ENCODE measurements at places on chromosomes 5 and 9. TPM values are rescaled to one million over a fixed set of nuclear protein-coding genes. Genes with fewer than 3 reads are reported as not detected.

DNA sequence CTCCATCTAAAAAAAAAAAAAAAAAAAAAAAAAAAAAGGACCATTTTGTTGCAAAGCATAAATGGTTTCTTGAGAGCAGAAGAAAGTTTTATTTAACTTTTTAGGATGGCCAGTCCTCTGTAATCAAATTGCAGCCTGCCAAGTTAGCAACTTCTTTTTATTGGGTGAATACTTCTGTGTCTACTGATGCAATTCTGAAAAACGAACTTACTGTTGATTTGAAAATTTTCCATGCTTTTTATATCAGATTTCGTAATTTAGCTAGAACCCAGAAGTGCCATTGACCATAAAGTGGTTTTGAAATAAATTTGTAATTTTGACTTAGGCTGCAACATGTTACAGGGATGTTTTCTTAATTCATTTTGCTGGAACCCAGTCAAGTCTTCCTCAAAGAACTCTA, 269.1 kb upstream of the ACTBL2 start:
- H3K27ac ChIP-seq = no peak overlapping the region
- no peaks in the 10 kb centered on the region for H3K4me1 ChIP-seq
- no peaks in the 10 kb centered on the region for H3K36me3 ChIP-seq
- no peaks in the 10 kb centered on the region for H3K27me3 ChIP-seq

- no peaks in the 10 kb centered on the region for H3K4me1 ChIP-seq
- peaks cover 2% of the 10 kb centered on the region for H3K27me3 ChIP-seq
- DNase-seq = no peak
- no peak overlapping the region for H3K4me3 ChIP-seq
These were observed 123.8 kb upstream of the LPCAT1 start for GRCh38 chr5:1647580-1647979.

DNA sequence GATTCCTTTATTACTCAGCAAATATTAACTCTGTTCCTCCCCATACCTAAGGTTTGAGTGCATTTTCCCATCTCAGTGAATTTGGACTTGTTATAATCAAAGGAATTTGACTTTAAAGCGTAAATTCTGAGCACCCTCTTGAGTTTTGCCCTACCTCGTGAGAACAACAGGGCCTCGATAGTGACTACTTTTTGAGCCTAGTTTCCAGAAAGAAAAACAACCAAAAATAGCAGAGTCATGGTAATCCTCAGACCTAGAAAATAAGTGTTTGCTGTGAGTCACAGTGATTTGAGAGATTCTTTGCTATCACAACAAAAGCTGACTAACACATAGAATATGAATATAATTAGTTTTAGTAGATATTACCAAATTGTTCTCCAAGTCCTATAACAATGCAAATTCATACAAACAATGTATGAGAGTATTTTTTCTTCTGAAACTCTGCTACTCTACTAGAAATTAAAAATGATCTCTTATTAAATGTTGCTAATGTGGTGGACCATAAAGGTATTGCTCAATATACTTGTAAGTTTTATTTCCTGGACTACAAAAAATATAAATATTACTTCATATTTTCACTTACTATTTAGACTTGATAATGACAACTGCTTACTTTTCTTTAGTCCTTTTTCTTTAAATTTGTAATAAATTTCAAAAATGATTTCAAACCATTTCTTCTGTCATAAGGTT, 759.7 kb downstream of the BRINP1 start:
- no peaks in the 10 kb centered on the region for H3K4me1 ChIP-seq
- no peak for DNase-seq
- no peak overlapping the region for H3K4me3 ChIP-seq
- H3K36me3 ChIP-seq = no peaks in the 10 kb centered on the region
- no peak overlapping the region for H3K27ac ChIP-seq

DNA sequence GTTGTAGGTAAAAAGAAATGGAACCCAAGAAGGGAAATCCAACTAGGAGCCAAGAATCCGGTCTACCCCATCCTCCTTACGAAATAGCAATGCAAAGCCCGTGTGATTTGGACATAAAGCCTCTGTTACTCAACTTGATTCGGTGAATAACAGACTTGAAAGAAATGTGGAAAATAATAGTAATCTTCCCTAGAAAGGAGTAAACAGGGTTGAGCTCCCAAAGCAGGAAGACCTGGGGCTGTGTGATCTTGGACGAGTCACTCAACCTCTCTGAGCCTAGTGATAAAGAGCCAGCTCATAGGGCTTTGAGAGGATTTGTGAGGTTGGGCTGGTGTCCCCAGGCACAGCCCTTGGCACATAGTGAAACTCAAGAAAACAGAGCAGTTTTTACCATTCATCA, 42.7 kb upstream of the IL17B start:
- no peaks in the 10 kb centered on the region for H3K27me3 ChIP-seq
- no peak for DNase-seq
- H3K4me3 ChIP-seq = no peak overlapping the region

DNA sequence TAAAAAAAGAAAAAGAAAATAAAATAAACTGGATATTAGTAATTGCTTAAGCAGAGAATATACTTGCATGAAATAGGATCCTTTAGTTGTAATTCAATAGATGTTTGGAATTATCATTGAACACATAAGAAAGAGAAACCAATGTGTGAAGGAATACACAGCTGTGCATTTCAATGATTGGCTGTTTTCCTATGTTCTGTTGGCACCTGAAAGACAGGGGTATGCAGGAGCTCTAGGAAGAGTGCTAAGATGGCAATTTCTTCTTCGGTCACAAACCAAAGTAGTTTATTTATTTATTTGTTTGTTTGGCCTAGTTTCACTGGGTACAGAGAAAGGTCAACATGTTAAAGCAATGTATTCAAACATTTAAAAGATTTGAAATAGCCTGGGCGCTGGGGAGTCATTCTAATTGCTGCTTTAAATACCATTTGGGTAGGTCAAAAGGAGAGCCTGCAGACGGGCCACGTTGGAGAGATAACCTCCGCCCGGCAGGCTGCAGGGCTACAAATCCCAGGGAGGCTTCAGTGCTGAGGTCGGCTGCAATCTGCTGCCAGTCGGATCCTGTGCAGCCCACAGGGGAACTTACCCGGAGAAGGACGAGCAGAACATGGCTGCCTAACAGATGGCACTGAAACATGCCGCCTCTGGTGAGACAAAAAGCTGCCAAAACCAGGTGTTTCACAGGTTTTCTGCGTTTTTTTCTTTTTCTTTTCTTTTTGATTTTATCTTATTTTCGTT, 154.2 kb upstream of the TYRP1 start:
- DNase-seq = no peak
- no peak overlapping the region for H3K27ac ChIP-seq
- H3K27me3 ChIP-seq = no peaks in the 10 kb centered on the region
- no peaks in the 10 kb centered on the region for H3K36me3 ChIP-seq
- H3K4me3 ChIP-seq = no peak overlapping the region
- no peaks in the 10 kb centered on the region for H3K4me1 ChIP-seq

GRCh38 chr5:168883991-168884390, 304.8 kb upstream of the PANK3 start:
- no peak overlapping the region for H3K27ac ChIP-seq
- H3K27me3 ChIP-seq = peaks cover 1% of the 10 kb centered on the region
- H3K4me1 ChIP-seq = no peaks in the 10 kb centered on the region
- H3K36me3 ChIP-seq = no peaks in the 10 kb centered on the region
- DNase-seq = no peak
- H3K4me3 ChIP-seq = no peak overlapping the region

DNA sequence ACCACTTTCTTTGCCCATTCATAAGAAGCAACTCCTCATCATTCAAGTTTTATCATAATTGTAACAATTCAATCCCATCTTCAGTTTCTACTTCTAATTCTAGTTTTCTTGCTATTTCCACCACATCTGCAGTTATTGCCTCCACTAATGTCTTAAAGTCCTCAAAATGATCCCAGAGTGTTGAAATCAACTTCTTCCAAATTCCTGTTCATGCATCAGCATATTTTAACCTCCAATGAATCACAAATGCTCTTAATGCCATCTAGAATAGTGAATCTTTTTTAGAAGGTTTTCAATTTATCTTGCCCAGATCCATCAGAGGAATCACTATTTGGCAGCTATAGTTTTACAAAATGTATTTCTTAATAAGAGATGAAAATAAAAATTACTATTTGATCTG, 3.2 kb upstream of the SRP19 start:
- H3K27ac ChIP-seq = no peak overlapping the region
- H3K36me3 ChIP-seq = no peaks in the 10 kb centered on the region
- no peaks in the 10 kb centered on the region for H3K27me3 ChIP-seq
- H3K4me3 ChIP-seq = no peak overlapping the region

- peaks cover 2% of the 10 kb centered on the region for H3K36me3 ChIP-seq
- no peak overlapping the region for H3K27ac ChIP-seq
- no peaks in the 10 kb centered on the region for H3K4me1 ChIP-seq
- DNase-seq = no peak
These were observed 96.4 kb downstream of the CAMSAP1 start for GRCh38 chr9:135810806-135811575.

DNA sequence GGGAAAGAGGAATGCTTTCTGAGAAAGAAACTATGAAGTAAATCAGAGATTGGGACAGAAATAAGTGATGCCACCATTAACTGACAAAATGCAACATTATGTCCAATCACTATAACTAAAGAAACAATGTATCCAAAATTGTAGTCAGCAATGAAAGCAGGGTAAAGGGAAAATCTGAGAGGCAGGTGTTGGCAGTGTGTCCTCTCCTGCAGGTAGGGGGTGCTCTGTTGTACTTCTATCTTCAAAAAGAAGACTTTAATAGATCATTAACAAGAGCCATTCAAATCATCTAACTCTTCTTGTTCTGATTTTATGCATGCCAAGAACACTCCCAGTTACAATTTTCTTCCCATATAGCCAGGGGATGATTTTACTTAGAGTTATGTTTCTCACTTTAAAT, 1275.7 kb downstream of the PTPRD start:
- no peak overlapping the region for H3K27ac ChIP-seq
- no peak for DNase-seq
- no peaks in the 10 kb centered on the region for H3K4me1 ChIP-seq
- H3K4me3 ChIP-seq = no peak overlapping the region
- H3K27me3 ChIP-seq = no peaks in the 10 kb centered on the region
- no peaks in the 10 kb centered on the region for H3K36me3 ChIP-seq

The PRR7 gene
- 4.7 TPM for total RNA-seq

The PLAC8L1 gene
- total RNA-seq = not detected

The RPP25L gene
- 26.2 TPM for total RNA-seq

The S1PR3 gene
- total RNA-seq = 1.00 TPM
